ENCODE measurements at places on chromosomes 2 and 18.

GRCh38 chr2:191150600-191151330 is at the start of gene STAT4:
Gene STAT4, minus strand, starts transcription at chr2:191150994. Its CDS starts 2,791 bp downstream, at chr2:191148203.
- peak; percentile 65 for DNase-seq

DNA sequence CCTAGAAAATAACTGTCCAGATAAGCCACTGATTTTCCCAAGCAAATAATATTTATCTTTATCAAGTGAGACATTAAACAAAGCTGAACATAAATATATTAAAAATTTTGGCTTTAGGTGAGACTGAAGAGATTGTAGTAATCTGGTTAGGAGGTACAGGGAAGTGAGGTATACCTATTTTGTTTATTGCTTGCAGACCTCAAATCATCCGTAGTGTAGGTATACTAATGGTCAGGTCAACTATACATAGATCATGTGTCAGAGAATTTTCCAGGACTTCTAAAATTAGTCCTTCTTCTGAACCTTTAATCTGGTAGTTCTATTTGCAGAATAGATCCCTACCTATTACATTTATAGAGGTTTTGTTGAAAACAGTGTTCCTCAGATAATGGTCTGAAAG is 41.5 kb downstream of the SP140 start:
- DNase-seq = no peak

DNA sequence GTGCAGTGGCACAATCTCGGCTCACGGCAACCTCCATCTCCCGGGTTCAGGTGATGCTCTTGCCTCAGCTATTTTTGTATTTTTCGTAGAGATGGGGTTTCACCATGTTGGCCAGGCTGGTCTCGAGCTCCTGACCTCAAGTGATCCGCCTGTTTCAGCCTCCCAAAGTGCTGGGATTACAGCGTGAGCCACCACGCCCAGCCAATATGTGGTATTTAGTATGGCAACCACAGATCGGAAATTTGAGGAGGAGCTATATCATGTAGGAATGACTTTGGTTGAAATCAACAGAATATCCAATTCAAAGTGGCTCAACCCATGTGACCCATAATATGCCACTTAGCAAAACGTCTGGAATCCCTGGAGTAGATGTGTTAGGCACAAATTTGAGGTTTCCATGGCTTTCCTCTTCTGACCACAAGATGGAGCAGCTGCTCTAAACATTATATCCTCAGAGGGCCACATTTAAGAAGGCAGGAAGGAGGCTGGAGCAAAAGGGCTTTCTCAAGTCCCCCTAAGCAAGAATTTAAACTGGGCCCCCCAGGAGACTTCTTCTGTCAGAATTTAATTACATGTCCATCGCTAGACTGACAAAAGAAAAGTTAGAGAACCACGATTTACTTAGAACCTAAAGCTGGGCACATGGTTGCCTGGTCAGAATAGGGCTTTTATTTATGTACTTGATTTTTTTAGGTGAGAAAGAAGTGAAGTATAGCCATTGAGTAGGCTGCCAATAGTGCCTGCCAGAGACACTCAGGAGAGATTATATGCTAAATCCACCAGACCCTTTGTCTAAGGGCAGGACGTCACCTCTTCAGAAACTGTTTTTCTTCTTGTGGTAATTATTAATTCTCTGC is 49.6 kb upstream of the ITSN2 start:
- peak; percentile 68 for DNase-seq

DNA sequence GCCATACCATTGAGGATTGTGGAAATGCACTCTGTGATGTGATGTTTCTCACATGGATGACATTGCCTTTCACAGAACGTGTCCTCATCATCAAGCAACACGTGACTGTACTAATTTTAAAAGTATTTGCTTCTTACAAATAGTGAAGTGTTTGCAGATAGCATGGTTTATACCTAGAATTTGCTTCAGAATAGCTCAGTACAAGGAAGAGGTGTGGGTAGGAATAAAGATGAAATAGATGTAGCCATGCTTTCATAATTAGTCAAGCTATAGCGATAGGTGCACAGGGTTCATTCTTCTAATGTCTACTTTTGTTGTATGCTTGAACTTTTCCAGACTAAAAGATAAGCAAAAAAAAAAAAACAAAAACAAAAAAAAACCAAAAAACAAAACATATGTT is 27.5 kb downstream of the MAP4K4 start:
- no peak for DNase-seq

DNA sequence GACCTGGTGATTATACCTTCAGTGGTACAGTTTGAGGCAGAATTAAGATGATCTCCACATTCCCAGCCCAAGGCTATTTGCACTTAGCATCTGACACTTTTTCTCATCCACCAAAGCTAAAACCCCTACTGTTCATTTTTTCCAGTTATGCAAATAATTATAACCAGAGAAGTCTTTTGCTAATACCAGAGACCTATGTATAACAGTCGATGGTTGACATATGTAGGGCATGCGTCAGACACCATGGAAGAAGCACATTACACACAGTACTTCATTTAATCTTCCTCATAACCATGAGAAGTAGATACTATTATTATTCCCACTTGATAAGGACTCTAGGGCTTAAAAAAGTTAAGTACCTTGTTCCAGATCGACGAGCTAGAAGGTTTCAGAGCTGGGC is 36.5 kb downstream of the AP1S3 start:
- peak; percentile 63 for DNase-seq

DNA sequence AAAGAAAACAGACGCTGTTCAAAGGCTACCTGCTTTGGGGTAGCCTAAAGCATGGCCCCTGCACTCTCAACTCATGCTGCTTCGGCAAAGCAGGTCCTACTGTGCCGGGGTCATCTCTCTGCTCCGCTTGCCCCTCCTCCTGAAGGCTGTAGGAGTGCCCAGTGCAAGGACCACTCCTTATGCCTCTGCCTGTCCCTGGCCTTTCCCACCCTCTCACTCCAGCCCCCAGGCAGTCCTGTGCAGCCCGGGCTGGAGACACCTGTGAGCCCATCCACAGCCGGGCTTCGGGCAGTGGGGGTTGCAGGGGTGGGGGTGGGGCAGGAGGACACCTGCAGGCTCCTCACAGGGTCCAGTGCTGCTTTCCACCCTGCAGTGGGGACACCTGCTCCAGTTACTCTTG is 69.1 kb downstream of the ACKR3 start:
- DNase-seq = no peak

DNA sequence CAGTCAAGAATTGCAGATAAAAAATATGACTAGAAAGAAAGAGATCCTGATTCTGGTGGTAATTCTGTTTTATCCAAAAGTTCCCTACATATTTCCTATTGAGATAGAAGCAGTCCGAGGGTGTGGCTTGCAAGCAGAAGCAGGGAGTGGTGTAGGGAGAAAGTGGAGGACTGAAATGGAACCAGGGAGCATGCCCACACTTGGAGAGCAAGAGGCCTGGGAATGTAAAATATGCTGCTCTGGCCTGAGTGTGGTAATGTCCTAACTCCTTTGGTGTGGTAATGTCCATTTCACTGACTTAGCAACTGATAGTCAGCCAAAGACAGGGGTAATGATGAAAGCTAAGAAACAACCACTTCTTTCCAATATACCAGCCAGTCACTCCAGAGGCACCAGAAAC is 30.1 kb upstream of the FMNL2 start:
- DNase-seq = peak; percentile 7

GRCh38 chr2:22355816-22356433 is 1029.1 kb upstream of the KLHL29 start:
- DNase-seq = peak; percentile 16

DNA sequence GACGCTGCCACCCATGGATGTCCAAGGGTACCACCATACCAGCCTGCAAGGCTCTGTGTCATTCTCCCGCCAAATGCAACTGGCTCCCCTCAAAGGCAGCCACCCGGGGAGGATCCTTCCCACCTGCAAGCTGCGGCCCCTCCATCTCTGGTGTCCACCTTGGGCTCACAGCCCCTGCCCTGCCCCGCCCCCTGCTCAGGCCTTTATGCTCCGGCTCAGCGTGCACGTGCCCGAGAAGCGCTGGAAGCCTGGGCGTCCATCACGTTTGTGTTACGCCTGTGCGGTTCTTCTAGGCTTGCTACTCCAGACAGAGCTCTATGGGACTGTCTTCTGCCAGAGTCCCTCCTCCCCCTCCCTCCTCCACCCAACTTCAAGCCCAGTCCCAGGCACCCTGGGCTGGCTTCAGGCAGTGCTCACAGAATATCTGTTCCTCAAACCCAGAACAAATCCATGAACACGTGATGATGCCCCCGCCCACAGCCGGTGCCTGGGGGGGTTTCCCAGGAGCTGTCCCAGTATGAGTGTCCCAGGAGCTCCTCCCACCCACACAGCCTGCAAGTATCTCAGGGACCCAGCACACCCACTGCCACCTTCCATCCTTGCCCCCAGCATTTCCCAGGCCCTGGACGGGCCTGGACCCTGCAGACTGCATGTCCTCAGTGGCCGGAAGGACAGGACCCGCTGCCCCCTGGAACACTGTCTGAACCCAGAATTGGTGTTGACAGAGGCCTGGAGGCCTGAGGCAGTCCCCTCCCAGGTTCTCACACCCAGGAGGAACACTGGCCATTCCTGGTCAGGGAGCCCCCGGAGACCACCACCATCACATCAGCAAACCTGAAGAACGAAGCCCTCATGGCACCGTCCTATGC is 30.3 kb downstream of the KIF1A start:
- DNase-seq = no peak

GRCh38 chr2:34349527-34349926 is 750.4 kb upstream of the FAM98A start:
- no peak for DNase-seq

DNA sequence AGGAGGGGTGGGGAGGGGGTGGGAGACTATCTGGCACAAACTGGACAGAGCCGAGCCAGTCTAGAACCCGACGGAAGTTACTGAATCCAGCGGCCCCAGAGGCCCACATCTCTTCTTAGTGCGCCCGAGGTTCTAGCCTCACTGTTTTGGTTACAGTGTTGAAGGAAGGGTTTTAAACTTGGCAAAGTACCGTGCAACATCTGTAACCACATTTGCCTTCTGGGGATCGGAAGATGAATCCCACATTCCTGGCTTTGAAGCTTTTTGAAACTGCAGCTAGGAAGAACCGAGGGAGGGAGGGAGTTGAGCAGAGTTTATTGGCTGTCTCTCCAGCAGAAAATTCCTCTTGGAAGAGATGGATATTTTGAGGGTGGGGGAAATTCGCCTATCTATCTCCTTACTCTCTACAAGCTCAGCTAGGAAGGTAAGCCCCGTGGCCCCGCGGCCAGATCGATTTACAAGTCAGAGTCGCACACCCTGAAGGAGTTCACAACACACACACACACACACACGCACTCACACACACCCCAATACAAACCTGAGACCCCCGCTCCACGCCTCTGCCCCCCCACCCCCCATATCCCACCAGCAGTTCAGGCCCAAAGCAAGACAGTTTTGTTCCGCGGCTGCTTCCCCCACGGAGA is 1.0 kb downstream of the ACVR1 start:
- DNase-seq = peak; percentile 87

DNA sequence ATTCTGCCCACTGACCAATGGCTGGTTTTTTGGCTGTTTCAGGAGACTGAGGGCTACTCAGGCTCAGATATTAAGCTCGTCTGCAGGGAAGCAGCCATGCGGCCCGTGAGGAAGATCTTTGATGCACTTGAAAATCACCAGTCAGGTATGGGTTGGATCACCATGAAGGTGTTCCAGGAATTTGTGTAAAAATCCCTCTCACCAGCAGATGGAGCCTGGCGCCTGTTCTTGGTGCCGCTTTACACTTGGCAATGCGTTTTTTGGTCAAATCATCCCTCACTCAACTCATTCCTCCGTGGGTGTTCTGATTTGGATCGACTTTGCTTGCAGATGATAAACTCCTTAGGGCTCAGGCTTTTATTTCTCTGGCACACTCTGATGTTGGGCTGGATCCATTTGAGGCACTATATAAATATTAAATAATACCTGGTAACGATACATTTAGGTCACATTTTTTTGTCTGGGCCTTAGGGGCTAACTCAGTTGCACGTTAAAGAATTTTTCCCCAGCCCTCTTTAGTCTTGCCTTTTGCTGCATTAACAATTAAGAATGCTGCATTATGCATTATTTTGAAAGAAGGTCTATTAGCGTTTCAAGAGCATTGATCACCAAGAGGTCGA is 50.0 kb downstream of the HDHD2 start:
- DNase-seq = peak; percentile 53

- no peak for DNase-seq
These were observed 11.9 kb downstream of the IL18R1 start for GRCh38 chr2:102367331-102367971.

- DNase-seq = no peak
These were observed 121.7 kb upstream of the PPP1CB start for GRCh38 chr2:28629910-28630309.

GRCh38 chr18:50790241-50790640 is 29.6 kb downstream of the MRO start:
- DNase-seq = no peak

GRCh38 chr2:172103471-172104272 is 972 bp upstream of the DLX2 start:
- DNase-seq = peak; percentile 81

DNA sequence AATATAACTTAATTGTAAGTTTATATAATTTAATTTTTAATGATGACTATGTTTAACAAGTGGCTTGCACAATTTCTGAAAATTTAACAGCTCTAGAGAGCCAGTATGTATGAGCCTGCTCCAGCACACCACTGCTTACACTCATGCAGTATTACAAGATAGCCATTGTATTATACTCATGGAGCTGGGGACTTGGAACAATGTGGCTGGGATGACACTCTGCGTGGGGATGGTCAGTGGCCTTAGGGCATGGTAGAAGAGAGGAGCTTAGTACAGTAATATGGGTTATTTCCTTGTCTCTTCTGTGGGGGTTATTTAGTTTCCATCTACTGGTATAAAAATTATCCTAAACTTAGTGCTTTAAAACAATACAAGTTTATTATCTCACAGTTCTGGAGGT is 105.1 kb upstream of the STON1 start:
- no peak for DNase-seq

GRCh38 chr2:219671279-219671678 is 43.8 kb downstream of the SLC4A3 start:
- no peak for DNase-seq

DNA sequence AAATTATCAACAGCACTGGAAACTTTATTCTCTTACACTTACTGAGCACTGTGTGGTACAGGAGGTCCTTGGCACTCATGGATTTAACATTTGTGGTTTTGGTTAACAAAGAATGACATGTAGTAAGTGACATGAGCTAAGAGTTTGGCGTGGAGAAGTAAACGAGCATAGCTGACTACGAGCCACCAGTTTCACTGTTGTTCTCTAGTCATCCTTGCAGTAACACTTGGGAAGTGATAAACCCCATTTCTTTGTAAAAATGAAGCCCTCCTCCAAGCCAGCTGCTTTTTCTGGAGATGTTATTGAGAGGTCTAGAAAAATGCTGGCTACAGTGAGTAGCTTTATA is 32.7 kb downstream of the QPCT start:
- DNase-seq = peak; percentile 58

DNA sequence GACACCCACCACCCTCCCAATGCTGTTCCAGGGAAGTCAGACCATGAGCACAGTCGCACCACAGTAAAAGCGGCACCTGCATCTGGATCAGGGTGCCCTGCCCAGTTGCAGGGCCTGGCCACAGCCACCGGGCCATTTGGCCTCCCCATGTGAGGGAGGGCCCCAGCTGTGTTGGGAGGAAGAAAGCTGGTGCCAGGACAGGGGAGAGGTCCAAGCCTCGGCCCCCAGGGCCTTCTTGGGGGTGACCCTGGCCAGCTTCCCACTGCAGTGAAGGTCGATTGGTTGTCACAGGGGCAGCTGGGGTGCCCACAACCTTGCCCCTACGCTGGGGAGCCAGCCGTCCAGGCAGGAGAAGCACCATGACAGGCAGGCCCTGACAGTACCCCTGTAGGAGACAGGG is 183.2 kb upstream of the RAB6C start:
- no peak for DNase-seq

- peak; percentile 80 for DNase-seq
These were observed 22.7 kb downstream of the TTC32 start for GRCh38 chr2:19879120-19879519.

Data from fibroblast of skin of back (primary cell).